Left lung (tissue), 14 donors: ENCODE measurements at places on chromosomes 16 and 17. TPM values are rescaled to one million over a fixed set of nuclear protein-coding genes. Genes with fewer than 3 reads are reported as not detected.

Gene HSD17B1
- polyA plus RNA-seq: 5.8 TPM

DNA sequence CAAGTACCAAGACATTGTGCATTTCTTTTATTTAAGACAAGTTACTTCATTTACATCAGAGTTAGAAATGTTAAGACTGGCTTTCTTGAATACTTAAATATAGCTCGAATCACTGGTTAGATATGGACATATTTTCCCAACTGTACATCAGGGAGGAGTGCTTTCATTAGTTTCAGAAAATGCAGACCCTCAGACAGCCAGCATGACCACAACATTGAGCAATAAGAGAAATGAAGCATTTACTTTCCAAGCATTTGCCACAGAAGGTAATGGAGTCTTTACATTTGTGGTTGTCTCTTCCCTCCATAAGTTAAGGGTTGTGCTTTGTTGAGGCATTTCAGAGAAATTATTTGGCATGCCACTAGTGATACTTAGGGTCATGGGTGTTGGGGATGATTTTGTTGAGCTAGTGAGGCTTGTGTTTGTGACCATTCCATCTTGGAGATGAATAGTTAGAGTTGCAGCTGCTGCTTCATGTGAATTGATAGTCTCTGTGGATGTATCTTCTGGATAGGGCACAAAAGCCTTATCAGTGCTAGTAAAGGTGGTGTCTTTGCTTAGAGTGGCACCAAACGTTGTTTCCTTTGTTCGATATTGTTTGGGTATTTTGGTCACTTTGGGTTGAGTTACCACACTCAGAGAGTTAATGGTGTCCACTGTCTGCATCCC is 2.1 kb downstream of the OMG start:
- DNase-seq: no peak

GRCh38 chr16:67883872-67884261 is 818 bp upstream of the NRN1L start:
- DNase-seq: peak; percentile 92

DNA sequence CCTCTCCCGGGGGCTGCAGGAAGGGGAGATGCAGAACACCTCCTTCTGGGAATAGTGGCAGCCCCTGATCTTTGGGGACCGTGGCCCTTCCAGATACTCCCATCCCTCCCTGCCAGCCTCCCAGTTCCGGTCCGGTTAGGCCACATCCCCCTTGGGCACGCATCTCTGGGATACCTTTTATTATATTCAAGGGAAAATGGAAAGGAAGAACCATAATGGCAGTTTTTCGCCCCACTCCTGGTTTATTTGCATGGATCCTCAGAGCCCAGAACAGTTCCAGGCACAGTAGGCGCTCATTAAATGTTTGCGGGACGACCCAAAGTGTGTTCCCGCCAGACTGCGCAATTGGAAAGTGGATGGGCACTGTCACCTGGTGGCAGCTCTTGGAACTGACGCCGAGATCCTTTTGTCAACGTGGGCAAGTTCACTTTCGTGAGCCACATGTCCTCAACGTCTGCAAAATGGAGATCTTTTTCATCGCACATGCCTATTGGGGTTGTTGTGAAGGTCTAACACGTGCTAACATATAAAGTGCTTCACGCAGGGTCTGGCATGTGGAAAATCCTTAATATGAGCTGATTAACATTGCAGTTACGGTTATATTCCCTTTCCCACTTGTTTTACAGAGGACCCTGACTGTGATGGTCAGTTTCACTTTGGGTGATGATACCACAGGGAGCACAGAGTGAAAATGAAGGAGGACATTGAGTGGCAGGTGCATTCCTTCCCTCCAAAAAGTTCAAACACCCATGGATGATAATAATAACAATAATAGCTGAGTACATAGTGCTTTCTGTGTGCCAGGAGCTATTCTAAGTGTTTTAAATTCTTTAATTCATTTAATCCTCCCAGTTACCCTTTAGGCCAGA is 1.7 kb upstream of the GPRC5B start:
- DNase-seq: peak; percentile 68

GRCh38 chr17:82267575-82268379 is 5.7 kb downstream of the CSNK1D start:
- DNase-seq: peak; percentile 93
